ENCODE measurements at places on chromosomes 16 and 17.
A peak's percentile ranks its signal among the peaks of the same experiment; 100 is the strongest.

GRCh38 chr17:15451680-15452079, 15.7 kb downstream of the CDRT4 start:
- DNase-seq: peak; percentile 7

- no peak for DNase-seq
Measured at GRCh38 chr16:10981697-10982216, 37.4 kb downstream of the CLEC16A start.

GRCh38 chr16:23842137-23842600, 6.4 kb downstream of the PRKCB start:
- DNase-seq: no peak

- no peak for DNase-seq
Measured at GRCh38 chr16:85921026-85921425, 22.1 kb downstream of the IRF8 start.
